ENCODE measurements at places on chromosomes 1 and 21.

- no peak for DNase-seq
These were observed 25.5 kb downstream of the ZNF697 start for GRCh38 chr1:119622311-119623192.

- DNase-seq: no peak
These were observed 80.6 kb downstream of the DISP3 start for GRCh38 chr1:11559591-11559970.

DNA sequence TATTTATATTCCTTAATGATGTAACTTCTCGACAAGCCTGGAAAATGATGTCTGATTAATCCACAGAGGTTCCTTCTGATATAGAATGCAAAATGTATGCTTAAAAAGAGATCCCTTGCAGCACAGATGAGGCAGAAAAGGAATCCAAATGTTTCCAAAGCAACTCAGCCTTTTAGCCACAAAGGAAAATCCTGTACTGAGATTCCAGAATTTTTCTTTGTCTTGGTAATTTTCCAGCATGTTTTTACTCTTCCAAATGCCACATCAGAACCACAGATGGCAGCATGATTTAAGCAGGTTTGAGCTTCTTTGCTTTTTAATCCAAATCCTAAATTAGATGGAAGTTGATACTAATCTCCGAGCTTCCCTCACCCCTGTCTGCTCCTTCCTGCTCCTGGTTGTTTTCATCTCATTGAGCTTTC lies 176.4 kb upstream of the PALMD start:
- no peak for DNase-seq

GRCh38 chr1:182054698-182055326 lies 6.7 kb downstream of the ZNF648 start:
- peak; percentile 1 for DNase-seq

DNA sequence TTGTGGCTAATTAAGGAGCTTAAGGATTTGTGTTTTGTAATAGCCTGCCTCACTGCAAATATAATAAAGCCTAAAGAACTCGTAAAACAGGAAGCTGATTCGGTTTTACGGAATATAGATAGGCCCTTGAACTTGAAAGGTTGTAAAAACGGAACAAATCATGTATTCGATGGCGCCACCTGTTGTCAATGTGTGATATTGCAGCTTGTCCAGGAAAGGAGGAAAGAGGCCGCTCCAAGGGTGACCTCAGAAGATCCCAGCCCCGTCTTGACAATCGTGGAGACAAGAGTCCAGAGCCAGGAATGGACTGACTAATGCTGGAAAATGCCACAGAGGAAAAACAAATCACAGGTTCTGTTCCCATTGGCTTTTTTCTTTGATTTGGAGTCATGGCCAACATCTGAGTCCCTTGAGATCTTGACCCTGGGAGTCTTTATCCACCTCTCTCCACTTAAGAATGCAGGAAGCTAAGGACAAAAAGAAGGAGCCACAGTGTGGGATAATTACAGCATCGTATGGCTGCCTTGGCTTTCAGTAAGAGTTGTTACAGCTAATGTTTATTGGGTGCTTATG lies 7.0 kb upstream of the IGSF21 start:
- DNase-seq: peak; percentile 72

DNA sequence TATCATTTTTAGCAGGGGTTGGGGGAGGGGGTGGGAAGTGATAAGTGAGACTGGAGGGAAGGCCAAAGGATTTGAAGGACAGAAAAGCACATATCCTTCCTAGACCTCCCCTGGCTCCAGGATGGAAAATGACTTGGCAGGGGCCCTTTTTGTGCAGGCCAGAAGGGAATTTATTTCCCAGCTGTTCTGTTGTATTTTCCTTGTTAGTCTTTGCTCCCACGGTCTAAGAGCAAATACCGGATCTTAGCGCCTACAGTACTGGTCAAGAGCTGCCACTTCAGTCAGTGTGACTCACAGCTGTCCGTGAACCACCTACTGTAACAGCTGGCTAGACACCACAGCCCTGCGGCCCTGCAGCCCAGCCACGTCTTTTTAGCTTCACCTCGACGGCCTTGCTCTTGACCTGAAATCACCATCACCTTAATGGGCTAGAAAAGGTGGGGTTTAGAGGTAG lies 51.0 kb upstream of the ERRFI1 start:
- no peak for DNase-seq

- DNase-seq: peak; percentile 35
These were observed 12.3 kb downstream of the OR2T11 start for GRCh38 chr1:248622570-248623001.

DNA sequence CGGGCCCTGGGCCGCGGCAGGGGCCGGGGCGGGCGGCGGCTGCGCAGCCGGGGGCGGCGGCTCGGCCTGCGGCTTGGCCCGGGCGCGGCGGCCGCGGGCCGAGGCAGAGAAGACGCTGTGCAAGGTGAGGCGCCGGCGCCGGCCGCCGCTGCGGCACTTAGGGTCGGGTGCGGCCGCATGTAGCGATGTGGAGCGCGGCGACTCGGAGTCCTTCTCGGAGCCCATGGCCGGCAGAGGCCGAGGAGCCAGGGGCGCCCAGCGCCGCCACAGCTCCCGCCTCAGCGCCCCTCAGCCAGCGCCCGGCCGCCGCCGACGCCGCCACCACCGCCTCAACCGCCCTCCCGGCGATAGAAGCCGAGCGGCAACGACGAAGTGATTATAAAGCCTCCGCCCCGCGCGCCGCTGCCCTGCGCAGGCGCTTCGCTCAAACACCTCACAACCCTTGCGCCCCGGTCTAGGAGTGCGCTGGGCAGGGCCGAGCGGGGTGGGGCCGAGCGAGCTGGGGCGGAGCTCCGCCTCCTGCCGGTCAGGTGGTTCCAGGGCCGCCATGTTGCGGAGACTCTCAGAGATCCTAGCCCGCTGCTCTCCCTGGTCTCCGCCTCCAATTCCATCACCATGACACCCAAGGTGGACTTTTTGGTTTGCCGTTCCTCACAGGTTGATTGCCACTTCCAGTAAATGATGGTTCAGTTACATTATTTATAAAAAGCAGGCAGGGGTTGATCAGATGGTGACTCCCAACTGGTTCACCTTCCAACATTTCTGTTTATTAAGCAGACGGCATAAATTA lies at the start of gene RNF19B:
Gene RNF19B, minus strand, starts transcription at position 349 of the 790 bp plus-strand sequence. Its CDS starts 124 bp downstream, at position 225.
- peak; percentile 93 for DNase-seq

- no peak for DNase-seq
These were observed 12.2 kb downstream of the PLEKHO1 start for GRCh38 chr1:150161747-150162581.

GRCh38 chr1:31191281-31191680 lies 48.4 kb downstream of the NKAIN1 start:
- DNase-seq: no peak

GRCh38 chr1:117802531-117803257 lies 126.7 kb downstream of the GDAP2 start:
- DNase-seq: no peak

GRCh38 chr1:154752273-154753030 lies 117.6 kb downstream of the KCNN3 start:
- DNase-seq: no peak

DNA sequence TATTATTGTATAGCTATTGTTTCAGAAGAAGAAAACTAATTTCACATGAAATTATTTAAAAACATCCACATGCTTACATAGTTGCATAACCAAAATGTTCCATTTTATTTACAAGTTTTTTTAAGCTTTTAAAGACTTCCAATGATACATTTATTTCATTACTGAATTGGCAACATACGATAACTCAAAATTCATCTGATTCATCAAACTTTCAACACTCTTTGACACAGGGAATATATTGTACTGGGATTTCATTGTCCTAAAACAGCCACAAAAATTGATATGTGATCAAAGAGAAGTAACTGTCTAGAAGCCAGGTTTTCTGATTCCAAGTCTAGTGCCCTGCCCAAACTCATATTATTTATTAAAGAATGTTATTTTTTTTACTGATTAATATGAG lies 131.4 kb upstream of the USP24 start:
- no peak for DNase-seq

DNA sequence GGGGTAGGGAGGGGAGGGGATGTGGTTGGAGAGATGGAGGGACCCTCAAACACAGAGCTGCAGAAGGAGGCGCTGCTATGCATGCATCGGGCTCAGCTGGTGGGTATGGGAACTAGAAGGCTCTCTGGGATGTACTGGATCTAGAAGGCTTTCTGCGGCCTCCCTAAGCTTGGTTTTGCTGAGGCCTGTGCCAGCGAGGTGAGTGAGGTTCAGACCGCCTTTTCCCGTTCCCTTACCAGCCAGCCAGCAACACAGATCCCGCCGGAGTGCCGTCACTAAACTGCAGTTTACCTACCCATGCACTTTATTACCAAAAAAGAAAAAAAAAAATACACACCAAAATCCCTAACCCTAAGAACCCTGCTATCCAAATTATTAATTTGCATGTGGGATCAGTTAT lies 180.2 kb downstream of the PRDM16 start:
- DNase-seq: no peak

- no peak for DNase-seq
These were observed 98.7 kb upstream of the VAV3 start for GRCh38 chr1:108063703-108064102.

DNA sequence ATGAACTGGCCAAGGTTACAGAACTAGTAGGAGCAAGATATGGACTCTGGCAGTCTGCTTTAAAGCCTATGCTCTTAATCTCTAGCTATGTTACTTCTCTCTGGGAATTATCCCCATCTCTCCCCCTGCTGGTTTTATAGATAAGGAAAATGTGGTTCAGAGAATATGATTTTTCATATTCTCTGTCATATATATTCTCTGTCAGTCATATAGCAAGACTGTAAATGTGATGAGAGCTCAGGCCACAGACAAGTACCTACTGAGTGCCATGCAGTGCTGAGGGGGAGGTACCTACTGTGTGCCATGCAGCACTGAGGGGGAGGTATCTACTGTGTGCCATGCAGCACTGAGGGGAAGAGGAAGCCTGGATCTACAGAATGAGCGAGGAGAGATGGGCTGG lies 220.3 kb upstream of the FGGY start:
- DNase-seq: no peak

GRCh38 chr1:172421974-172422604 lies 1.6 kb downstream of the C1orf105 start:
- DNase-seq: no peak
